ENCODE measurements at places on chromosomes 1 and 21.

GRCh38 chr1:239844833-239845232 lies 246.8 kb upstream of the FMN2 start:
- DNase-seq = no peak

DNA sequence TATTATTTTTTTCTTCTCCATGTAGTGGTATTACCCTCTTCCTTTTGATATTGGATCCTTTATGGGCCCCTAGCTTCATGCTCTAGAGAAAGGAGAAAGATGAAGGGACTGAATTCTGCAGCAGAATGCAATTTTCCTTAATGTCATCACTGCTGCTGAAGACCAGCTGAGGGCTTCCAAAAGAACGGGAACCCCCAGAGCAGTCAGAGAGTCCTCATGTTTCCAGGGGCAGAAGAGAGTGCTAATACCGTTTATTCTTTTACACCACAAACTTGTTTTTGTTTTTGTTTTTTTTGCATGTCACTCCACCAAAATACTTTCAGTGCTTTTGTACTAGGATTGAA lies 21.1 kb upstream of the TBX15 start:
- no peak for DNase-seq

- no peak for DNase-seq
These were observed 75.5 kb downstream of the KCNN3 start for GRCh38 chr1:154794608-154795007.

DNA sequence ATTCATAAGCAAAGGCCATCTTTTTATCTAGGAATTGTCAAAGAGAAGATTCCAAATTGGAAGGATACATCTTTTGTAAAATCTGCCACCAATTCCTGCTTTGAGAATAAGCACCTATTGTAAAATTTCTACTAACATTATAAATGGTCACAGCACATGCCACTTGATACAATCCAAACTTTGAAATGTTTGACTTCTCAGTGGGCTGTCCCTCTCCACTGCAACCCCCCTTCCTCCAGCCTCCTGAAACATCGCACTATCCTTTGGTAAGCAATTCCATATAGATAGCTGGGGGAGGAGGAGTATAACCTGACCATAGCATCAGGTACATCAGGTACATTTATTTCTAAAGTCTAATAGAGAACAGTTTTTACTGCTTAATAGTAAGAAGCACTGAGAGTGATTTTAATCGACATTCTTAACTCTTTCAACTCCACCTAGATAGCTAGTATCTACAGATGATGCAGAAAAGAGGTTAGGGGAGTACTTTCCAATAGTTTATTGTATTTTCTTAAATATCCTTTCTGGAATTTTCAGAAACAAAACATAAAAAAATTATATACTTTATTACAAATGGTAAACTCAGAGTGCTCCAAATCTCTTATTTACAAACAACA lies 2.9 kb downstream of the JUN start:
- DNase-seq = no peak

GRCh38 chr21:29384683-29385359 lies 86.1 kb downstream of the BACH1 start:
- no peak for DNase-seq

GRCh38 chr1:33005838-33006421 lies 30.8 kb downstream of the AK2 start:
- DNase-seq = no peak

DNA sequence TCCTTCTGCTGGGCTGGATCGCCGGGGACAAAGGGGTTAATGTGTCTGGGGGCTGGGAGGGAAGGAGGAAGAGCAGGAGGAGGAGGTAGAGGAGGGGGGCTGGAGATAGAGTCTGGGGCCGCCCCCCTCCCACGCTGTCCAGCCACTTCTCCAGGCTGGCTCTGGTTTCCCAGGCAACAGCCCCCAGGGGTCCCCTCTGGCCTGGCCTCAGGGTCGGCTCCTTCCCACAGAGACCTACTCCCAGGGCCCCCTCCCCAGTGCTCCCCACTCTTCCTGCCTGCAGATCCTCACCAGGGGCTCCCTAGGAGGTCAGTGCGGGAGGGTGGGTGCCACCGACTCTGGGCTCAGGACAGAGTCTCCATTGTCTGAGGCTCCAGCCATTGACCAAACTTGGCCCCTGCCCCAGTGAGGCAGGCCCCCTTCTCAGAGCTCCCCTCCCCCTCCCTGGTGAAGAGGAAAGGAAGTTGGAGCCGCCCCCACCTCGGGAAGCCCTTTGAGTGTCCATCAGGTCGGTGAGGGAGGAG lies 34.1 kb downstream of the ARHGEF10L start:
- DNase-seq = no peak

DNA sequence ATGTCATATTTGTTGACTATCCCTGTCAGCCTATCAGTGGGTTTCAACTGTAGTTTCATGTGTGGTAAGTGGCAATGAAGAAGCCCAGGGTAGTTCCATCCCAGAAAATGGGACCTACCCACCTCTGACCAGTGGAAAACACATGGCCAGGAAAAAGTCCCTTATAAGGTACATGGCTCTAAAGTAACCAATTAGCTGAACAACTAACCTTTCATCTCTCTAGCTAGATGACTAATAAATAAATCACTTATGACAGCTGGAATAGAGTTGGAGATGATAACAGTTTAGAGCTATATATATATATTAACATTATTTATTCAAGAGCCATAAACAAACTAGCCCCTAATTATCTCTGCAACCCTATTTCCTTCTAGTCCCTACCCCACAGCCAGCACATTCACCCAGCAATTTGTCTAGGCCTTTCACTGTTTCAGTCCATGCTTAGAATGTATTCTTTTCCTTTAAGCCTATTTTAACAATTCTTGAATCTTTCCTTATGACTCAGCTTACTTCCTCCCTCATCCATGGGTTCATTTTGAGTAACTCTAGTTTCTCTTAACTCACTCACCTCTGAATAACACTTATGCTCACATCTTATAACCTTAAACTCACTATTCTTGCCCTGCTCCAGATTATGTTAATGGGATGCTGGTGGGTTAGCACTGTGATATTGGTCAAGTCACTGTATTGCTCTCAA lies 83.7 kb downstream of the TNFSF18 start:
- no peak for DNase-seq

GRCh38 chr1:69567652-69568420 lies at the start of gene LRRC7:
TSS of gene LRRC7 (plus strand) at chr1:69567922. CDS start at chr1:69568640, 718 bp downstream.
- DNase-seq = peak; percentile 44

- DNase-seq = no peak
These were observed 15.5 kb upstream of the POFUT2 start for GRCh38 chr21:45303091-45303615.

GRCh38 chr1:8814865-8815264 lies 2.6 kb downstream of the RERE start:
- DNase-seq = no peak

GRCh38 chr21:28832013-28832714 lies 160.5 kb downstream of the LTN1 start:
- no peak for DNase-seq

DNA sequence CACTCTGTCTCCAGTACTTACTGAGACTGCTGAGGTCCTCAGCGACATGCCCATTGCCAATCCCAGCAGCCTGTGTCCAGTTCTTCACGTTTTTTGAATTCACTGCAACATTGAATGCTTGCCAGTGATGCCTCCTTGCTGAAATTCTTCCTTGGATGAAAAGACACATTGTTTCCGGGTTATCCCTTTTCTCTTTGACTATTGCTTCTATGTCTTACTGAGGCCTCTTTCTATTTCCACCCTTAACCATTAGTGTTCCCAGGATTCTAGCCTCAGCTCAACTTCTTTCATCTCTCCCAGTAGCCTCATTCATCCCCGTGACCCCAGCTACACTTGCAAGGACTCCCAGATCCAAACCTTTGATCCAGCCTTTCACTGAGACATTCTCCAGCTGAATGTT lies 46.5 kb upstream of the KIF26B start:
- no peak for DNase-seq

GRCh38 chr1:195965475-195965874 lies 642.8 kb downstream of the KCNT2 start:
- DNase-seq = no peak

DNA sequence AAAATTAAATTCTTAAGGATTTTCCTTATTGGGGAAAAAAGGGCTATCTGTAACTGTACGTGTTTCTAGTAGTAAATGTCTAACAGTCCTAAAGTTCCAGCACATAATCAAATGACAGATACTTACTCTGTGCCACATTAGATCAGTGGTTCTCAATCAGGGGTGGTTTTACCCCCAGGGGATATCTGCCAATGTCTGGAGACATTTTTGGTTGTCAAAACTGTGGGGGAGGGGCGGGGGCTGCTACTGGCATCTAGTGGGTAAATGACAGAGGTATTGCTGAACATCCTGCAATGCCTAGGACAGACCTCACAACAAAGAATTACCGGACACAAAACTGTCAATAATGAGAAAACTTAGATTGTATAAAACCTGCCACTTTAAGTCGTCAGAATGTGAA lies 33.4 kb upstream of the PTPRC start:
- no peak for DNase-seq

DNA sequence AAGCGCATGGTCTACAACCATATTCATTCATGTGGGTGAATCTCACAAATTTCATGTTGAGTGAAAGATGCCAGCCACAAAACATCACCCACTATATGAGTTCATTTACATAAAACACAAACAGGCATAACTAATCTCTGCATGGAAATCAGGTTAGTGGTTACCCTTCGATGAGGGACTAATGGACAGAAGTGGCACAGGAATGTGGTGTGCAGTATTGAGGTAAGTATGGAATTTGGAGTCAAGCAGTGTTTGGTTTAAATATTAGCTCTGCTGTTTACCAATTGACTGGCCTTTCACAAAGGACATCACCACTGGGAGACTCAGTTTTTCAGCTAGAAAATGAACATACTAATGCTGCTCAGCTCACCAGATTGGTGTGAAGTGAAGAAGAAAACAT lies 24.2 kb downstream of the CCDC185 start:
- DNase-seq = no peak

GRCh38 chr1:230219174-230220067 lies 152.4 kb downstream of the GALNT2 start:
- no peak for DNase-seq

- no peak for DNase-seq
These were observed 22.8 kb upstream of the RXRG start for GRCh38 chr1:165467706-165468105.

GRCh38 chr1:19582318-19582717 lies 61.8 kb upstream of the NBL1 start:
- peak; percentile 52 for DNase-seq

GRCh38 chr1:13622446-13622845 lies 38.8 kb downstream of the PDPN start:
- DNase-seq = no peak

DNA sequence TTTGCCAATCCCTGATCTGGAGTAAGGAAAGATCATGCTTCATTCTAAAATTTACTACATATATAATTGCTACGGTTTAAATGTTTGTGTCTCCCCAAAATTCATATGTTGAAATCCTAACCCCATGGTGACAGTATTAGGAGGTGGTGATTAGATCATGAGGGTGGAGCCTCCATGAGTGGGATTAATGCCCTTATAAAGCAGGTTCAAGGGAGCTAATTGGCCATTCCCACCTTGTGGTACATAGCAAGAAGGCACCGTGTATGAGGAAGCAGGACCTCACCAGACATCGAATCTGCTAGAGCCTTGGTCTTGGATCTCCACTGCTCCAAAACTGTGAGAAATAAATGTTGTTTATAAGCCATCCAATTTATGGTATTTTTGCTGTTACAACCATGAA lies 55.5 kb downstream of the GADD45A start:
- DNase-seq = no peak

- DNase-seq = no peak
These were observed 12.4 kb downstream of the SLC1A7 start for GRCh38 chr1:53129891-53130597.

DNA sequence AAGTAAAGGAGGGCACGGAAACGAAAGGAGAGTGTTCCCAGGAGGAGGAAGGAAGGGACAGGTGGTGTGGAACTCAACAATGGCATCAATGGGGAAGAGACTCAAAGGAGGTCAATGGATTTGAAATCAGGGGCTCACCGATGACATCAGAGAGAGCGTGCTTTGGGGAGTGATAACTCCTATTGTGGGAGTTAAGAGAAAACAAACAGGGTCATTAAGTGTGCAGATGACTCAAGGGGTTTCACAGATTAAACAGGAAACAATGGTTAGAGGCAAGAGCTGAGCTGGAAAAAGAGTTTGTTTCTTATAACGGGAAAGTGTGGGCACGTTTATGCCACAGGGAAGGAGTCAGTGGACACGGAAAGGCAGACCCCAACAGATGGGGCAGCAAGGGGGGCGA lies 629.1 kb downstream of the SMYD3 start:
- DNase-seq = no peak

DNA sequence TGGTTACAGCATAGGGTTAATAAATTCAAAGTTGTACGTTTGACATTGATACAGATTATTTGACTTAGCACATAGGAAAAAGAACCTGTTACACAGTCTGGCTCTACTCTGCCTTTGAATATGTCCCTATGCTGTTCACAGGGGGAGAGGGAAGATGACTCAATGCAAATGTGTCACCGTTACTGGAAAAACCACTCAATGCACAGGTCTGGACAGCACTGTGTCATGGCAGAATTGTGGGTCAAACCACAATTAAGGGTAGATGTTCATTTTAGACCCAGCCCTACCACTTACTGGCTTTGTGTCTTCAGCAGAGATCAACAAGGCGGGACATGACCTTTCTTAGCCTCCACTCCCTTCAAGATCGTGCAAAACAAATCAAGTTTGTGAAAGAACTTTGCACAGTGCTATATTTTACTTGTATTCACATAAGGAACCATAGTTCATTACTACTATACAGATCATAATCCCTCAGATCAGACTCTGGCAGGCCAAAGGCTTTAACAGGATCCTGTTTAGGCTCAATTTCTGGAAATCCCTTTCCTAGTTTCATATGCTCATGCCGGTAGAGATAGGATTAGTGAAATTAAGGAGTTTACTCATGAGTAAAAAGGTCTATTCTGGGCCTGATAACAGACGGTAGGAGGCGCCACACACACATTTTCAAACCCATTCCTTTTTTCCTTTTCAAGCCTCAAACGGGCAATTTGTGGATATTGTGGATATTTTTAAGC lies 22.1 kb downstream of the EIF2D start:
- DNase-seq = no peak

DNA sequence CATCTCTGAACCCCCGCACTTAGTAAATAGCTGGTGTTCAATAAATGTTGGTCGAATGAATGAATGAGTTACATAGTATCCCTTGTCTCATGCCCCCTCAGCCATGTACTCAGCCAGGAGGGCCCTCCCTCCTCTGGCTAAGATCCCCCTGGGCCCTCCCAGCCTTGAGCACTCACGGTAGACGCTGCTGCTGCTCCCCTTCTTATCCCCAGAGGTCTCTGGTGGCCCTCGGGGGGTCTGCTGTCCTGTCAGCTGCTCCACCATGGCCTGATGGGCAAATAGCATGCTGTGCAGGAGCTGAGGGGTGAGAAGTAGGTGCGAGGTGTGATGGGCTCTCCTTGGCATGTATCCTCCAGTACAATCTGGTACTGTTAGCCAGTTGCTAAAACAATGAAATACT lies 1.9 kb downstream of the ETV3L start:
- no peak for DNase-seq

- DNase-seq = no peak
These were observed 63.5 kb downstream of the DNTTIP2 start for GRCh38 chr1:93815366-93816110.

All from HEK293T (cell line).